ENCODE measurements at places on chromosomes 6 and 20.

DNA sequence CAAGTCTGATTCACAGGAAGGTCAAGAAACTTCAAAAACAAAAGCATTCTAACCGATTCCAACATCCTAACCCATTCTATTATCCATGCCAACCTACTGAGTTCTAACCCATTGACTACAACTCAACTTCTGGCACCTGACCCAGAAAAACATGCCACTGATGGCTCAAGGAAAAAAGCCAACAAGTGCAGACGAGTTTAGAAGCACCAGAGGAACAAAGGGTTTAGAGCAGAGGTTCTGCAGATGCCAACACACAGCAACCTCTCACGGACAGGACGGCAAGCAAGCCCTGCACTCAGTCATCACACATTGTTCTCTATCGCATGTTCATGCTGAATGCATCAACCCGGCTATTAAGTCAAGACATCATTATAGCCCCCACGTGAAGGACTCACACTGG lies 25.2 kb upstream of the MC3R start:
- H3K27ac ChIP-seq: no peak overlapping the region
- H3K4me3 ChIP-seq: no peak overlapping the region
- no peak for DNase-seq
- H3K27me3 ChIP-seq: peaks cover 10% of the 10 kb centered on the region

- H3K4me3 ChIP-seq: no peak overlapping the region
- no peaks in the 10 kb centered on the region for H3K36me3 ChIP-seq
- H3K27me3 ChIP-seq: peaks cover 84% of the 10 kb centered on the region
- H3K4me1 ChIP-seq: peaks cover 17% of the 10 kb centered on the region
Observed at GRCh38 chr6:27209659-27210269, 37.7 kb upstream of the PRSS16 start.

GRCh38 chr6:125528621-125529041 lies 220.8 kb upstream of the HEY2 start:
- H3K4me1 ChIP-seq: no peaks in the 10 kb centered on the region
- DNase-seq: no peak
- peaks cover 45% of the 10 kb centered on the region for H3K27me3 ChIP-seq

- no peaks in the 10 kb centered on the region for H3K27me3 ChIP-seq
- no peak for DNase-seq
- peaks cover 80% of the 10 kb centered on the region for H3K36me3 ChIP-seq
- H3K4me3 ChIP-seq: no peak overlapping the region
- H3K27ac ChIP-seq: peak overlapping the region; percentile 7
- H3K4me1 ChIP-seq: peaks cover 51% of the 10 kb centered on the region
Observed at GRCh38 chr20:56409521-56409920, 2.5 kb upstream of the CASS4 start.

- peaks cover 11% of the 10 kb centered on the region for H3K27me3 ChIP-seq
- H3K4me3 ChIP-seq: no peak overlapping the region
- DNase-seq: no peak
- H3K4me1 ChIP-seq: peaks cover 12% of the 10 kb centered on the region
Observed at GRCh38 chr6:150720774-150721233, 121.1 kb downstream of the PLEKHG1 start.

DNA sequence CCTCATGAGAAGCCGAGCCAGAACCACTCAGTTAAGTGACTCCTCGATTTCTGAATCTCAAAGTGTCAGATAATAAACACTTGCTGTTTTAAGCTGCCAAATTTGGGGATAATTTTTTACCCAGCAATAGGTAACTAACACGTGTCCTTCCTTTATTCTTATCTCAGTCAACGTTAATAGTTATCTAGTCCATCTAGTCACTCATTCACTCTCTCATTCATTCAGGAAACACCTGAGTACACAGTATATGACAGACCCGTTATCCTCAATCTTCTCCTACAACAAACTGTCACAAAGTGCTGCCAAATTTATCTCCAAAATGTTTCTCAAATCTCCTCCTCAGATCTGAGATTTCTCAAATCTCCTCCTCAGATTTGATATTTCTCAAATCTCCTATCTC lies 13.1 kb downstream of the FAM184A start:
- no peaks in the 10 kb centered on the region for H3K36me3 ChIP-seq
- no peak for DNase-seq
- H3K4me3 ChIP-seq: no peak overlapping the region
- H3K4me1 ChIP-seq: peaks cover 10% of the 10 kb centered on the region

DNA sequence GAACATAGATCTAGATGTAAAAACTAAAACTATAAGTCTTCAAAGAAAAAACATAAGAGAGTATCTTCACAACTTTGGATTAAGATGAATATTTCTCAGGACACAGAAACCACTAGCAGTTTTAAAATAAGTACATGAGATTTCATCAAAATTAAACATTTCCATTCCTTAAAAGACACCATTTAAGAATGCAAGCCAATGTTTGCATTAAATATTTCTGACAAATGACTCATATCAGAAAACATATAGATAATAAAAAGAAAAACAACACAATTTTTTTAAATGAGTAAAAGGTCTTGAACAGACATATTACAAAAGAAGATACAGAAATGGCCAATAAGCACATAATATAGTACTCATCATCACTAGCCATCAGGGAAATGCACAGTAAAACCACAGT lies 59.7 kb downstream of the COL21A1 start:
- no peaks in the 10 kb centered on the region for H3K27me3 ChIP-seq
- DNase-seq: no peak
- no peaks in the 10 kb centered on the region for H3K36me3 ChIP-seq
- H3K4me1 ChIP-seq: no peaks in the 10 kb centered on the region
- H3K27ac ChIP-seq: no peak overlapping the region
- H3K4me3 ChIP-seq: no peak overlapping the region

Data from activated T-cell treated with anti-CD3 and anti-CD28 coated beads, Interleukin-2, amount 50 U/mL, for 24 hours (primary cell).